ENCODE measurements at places on chromosomes 3 and 15.
A peak's percentile ranks its signal among the peaks of the same experiment; 100 is the strongest.

- DNase-seq: no peak
These were observed 6.6 kb upstream of the ADGRG7 start for GRCh38 chr3:100602506-100603444.

DNA sequence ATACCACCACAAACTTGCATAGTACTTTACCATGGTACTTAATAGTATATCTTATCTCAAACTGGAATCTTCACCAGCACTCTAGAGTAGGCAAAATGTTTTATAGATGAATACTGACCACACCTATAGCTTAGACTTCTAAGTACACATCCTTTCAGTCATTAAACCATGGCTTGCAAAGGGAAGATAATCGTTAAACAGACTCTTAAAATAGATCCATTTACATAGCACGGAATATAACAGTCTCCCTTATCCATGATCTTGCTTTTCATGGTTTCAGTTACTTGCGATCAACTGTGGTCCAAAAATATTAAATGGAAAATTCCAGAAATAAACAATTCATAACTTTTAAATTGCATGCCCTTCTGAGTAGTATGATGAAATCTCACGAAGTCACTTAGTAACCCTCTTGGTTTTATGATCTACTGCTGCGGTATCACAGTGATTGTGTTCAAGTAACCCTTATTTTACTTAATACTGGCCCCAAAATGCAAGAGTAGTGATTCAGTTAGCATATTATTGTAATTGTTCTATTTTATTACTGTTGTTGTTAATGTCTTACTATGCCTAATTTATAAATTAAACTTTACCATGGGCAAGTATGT lies 111.4 kb downstream of the HERC1 start:
- no peak for DNase-seq

- DNase-seq: no peak
These were observed 73.8 kb downstream of the ABTB1 start for GRCh38 chr3:127746400-127747057.

DNA sequence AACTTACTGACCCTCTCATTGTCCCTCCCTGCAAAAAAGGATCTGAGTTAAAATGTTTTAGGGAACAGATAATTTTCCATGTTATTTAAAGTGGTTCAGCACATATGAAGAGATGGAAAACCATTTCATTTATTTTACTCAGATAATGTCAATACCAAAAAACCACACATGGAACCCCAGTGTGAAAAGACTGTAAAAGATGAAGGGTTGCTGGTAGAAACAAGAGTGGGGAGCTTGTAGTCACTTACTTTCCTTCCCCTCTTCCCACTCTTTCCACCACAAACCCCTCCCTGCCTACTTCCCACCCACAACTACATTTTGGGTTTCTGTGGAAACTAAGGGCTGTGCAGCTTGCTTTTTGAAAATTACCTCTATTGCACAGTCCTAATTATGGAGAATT lies 18.5 kb upstream of the KLHL25 start:
- DNase-seq: no peak

GRCh38 chr3:103203441-103203840 lies 768.6 kb downstream of the ZPLD1 start:
- no peak for DNase-seq

GRCh38 chr15:85044251-85044853 lies 62.7 kb downstream of the PDE8A start:
- no peak for DNase-seq

DNA sequence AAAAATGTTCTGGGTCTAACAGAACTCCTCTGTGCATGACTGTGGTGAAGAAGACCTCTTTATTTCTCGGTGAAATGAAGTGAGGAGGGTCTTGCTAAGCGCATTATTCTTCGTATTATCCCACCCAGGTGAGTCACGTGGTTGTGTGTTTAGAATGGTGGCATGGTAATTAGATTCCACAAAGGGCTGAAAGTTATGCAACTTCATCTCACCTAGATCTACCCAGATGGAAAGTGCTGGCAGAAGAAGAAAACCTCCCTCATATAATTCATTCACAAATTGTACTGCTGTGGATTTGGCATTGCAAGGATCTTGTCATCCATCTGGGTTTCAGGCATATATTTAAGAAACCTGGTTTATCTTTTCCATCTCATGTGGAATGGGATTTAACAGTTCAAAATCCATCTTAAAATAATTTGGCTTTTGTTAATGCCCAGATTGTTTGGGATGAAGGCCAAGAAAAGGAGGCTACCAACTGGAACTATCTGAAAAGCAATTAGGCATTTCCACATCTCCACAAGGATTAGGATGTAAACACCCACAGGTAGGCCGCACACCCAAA lies 175.3 kb downstream of the PLCL2 start:
- DNase-seq: no peak

DNA sequence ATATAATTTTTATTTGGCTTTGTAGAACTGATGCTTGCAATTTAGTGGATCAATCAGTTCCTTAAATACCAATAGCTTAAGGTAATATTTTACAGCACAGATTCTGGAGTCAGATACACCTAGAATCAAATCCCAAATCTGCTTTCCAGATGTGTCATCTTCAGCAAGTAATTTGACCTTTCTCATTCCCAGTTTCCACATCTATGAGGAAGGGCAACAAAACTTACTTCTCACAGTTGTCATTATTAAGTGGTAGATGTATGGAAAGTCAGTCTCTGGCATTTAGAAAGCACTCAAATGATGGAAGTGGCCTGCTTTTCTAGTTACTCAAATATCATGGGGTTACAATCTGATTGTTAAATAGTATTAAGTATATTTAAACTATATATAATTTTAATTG lies 767.0 kb downstream of the CADM2 start:
- no peak for DNase-seq

- no peak for DNase-seq
These were observed 41.4 kb downstream of the CHSY1 start for GRCh38 chr15:101210466-101210865.

DNA sequence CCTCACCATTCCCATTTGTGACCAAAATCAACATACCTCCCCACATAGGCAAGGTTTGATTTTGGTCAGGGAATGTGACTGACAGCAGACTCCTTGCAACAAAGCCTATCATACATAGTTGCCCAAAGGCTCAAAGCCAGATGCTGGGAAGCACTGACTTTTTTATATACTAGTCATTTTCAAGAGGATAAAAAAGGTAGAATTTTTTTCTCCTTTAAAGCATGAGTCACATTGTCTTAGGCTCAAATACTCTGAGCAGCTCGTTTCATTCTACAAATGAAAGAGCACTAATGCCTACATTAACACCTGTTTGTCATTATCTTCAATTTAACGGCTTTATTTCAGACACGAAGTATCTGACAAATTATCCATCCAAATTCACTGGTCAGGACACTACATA lies 36.2 kb downstream of the ICE2 start:
- DNase-seq: no peak

DNA sequence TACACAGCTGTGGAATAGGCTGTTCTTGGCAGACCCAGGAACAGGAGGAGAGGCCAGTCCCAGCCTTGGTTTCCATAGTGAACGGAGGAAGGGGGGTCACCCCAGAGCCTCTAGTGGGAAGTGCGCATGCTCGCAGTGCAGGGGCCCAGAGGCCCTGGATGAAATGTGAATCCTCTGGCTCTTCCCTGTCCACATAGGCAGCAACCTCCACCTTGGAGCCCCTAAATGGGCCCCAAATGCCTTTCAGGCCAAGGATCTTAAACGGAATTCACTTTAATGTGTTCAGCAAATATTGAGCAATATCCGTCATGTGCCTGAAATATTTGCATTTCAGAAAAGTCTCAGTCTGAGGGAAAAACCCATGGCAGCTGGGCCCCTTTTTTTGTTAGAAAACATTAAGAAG lies 3.3 kb upstream of the NDN start:
- DNase-seq: peak; percentile 88

- DNase-seq: no peak
These were observed 93.2 kb upstream of the IL12A start for GRCh38 chr3:159895430-159895829.

- DNase-seq: no peak
These were observed 13.5 kb upstream of the TIPIN start for GRCh38 chr15:66369773-66370651.

- no peak for DNase-seq
These were observed 97.2 kb downstream of the CLDN1 start for GRCh38 chr3:190224863-190225692.

DNA sequence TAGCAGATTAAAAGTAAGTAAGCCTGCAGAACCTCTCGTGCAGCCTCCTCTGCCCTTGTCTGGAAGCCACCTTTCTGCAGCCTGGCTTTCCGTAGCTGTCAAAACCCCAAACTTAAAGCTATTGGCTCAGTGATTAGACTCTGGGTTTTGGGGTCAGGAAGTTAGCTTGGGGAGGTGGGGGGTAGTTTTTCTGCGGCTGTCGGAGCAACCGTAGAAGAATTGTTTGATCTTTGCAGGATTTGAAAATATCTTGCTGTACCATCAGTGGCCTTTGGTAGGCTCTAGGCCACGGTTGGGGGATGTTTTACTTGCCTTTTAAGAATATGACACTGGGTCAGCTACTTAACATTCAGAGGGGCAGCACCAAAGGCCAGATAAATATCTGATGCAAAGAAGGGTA lies 88.4 kb upstream of the RASGRP1 start:
- DNase-seq: no peak

- DNase-seq: no peak
These were observed 3.0 kb downstream of the RPL32 start for GRCh38 chr3:12838179-12838965.

- no peak for DNase-seq
These were observed 309.0 kb downstream of the NTRK3 start for GRCh38 chr15:87947560-87947959.

All from left forelimb (tissue), 1 donor.